GM04504 (cell line): ENCODE measurements at places on chromosomes 16 and 17.

- DNase-seq, result no peak
Observed at GRCh38 chr16:53456625-53457024, 22.4 kb downstream of the RBL2 start.

GRCh38 chr16:74740795-74741304 is 33.8 kb downstream of the FA2H start:
- DNase-seq, result no peak

DNA sequence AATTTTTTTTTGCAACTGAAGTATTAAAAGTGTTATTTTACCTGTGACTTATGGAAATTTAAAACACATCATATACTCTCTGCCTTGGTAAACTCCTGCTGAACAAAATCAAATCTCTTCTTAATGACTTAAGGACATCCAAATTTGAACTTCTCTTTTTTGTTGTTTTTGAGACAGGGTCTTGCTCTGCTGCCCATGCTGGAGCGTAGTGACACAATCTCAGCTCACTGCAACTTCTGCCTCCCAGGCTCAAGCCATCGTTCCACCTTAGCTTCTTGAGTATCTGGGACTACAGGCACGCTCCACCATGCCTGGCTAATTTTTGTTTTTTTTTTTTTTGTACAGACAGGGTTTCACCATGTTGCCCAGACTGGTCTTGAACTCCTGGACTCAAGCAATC is 56.1 kb downstream of the SKAP1 start:
- DNase-seq, result no peak

DNA sequence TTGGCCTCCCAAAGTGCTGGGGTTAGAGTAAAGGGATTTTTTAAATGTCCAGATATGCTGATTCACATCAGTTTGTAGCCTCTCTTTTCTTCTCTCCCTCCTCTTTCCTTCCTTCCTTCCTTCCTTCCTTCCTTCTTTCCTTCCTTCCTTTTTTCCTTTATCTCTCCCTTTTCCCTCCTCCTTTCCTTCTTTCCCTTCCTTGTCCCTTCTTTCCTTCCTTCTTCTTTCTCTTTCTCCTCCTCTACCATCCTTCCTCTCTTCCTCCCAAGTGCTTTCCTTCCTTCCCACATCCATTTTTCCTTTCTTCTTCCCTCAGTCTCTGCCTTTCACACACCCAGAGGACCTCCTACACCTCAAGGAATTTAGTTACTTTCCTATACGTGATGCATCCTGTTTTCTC is 671.8 kb downstream of the HS3ST4 start:
- DNase-seq, result no peak

- DNase-seq, result no peak
Observed at GRCh38 chr17:57035971-57036481, 49.0 kb upstream of the AKAP1 start.

DNA sequence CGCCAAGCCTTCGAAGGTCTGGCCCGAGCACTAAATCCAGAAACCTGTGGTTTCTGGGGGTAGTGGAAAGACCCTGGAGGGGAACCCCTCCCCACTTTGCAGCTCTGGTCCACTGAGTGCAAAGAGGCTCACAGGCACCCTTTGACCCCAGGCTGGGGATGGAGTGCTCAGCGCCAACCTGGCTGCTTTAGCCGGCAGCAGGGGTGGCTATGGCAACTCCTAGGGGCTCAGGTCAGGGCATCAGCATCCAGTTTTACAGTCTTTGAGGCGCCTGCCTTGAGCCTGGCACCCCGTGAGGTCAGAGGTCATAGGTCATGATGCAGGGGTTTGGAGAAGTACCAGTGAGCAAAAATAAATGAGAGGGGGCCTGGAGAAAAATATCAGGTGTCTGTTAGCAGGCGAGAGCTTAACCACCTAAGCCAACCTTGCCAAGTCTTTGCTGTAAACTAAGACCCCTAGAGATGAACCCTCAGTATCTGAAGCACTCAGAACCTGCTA is 17.9 kb downstream of the CA7 start:
- DNase-seq, result no peak

DNA sequence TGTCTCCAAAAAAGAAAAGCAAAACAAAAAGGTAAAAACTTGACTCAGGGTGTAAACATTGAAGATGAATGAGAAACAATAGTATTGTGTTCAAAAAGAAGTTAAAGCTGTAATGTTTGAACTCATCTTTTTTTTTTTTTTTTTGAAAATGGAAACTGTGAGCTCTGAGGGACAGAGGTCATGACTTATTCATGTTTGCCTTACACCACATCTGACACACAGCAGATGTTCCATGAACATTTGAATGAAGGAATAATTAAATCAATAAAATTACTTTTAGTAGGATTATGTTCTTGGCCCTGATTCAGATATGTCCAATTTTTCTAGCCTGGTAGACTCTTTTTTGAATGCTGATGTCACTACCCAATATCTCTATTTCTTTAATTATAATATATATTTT is 95.7 kb upstream of the MED13 start:
- DNase-seq, result no peak

DNA sequence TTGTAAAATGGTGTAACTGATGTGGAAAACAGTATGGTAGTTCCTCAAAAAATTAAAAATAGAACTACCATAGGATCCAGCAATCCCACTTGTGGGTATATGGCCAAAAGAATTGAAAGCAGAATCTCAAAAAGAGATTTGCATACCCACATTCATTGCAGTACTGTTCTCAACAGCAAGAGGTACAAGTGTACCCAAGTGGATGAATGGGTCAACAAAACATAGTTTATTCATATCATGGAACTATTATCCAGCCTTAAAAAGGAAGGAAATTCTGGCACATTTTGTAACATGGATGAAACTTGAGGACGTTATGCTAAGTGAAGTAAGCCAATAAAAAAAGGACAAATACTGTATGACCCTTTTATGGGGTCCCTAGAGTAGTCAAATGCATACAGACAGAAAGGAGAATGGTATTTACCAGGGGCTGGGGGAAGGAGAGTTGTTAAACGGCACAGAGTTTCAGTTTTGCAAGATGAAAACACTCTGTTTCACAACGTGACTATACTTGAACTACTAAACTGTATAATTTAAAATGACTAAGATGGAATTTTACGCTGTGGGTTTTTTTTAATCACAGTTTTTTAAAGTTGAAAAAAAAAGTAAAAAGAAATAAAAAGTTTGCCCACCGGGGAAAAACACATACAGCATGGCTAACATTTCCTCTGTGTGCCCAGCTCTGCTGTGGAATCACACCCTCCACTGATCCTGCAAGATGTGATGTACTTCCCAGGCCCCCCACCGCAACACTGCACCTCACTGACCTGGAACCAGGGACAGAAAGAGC is 6.1 kb downstream of the TVP23A start:
- no peak for DNase-seq

DNA sequence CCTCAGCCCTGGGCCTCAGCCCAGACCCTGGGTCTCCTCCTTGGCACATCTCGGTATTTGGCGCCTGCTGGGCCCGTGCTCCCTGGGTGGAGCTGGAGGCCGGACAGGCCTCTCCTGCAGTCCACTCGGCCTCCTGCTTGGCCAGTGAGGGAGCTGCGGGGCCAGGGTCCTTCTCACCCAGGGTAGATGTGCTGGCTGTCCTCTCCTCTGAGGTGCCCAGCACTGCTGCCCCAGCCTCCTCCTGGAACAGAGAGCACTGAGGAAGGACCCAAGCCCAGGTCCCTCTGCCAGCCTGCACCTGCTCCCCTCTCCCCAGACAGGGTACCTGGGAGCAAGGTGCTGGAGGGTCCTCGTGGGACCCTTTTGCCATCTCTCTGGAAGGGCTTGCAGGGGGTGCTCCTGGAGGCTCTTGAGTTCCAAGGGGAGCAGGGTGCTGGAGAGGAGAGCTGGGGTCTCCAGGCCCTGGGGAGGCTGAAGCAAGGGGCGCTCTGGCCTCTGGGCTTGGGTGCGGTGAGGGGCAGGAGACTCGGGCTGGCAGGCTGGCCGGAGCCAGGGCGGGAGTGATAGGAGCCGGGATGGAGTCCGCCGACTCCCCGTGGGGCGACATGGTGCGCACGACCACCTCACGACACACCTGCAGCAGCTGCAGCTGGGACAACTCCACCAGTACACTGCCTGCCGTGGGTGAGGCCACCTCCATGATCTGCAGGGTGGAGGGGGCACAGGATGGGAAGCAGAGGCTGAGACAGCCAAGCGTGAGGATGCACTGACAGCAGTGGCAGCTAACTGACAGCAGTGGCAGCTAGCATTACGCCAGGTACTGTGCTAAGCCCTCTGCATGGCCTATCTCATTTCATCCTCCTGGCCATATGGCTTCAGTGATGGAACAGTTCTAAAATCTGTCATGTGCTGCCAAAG is 17.8 kb downstream of the TSPOAP1 start:
- DNase-seq, result no peak

DNA sequence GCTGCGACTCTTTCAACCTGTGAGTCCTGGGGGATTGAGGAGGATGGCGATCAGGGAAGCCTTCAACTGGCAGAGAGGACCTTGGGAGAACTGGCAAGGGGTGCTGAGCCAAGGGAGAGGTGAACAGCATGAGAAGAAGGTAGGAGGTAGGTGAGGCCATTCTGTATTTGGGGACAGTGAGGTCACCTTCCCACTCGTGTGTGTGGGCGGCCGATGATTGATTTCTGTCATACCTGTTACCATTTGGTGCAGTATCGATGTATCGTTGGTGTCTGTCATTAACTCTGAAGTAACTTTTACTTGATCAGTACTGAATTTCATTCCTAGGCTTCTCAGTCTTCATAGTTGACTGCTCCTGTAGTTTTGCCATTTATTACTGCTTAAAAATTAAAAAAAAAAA is 3.8 kb downstream of the ARSG start:
- no peak for DNase-seq

GRCh38 chr17:17774009-17774881 is 62.5 kb downstream of the SREBF1 start:
- no peak for DNase-seq

- DNase-seq, result no peak
Observed at GRCh38 chr16:6726621-6727020, 606.0 kb upstream of the RBFOX1 start.

GRCh38 chr16:73268366-73268993 is 220.6 kb upstream of the ZFHX3 start:
- peak; percentile 3 for DNase-seq

GRCh38 chr16:83907111-83907510 is 8.2 kb downstream of the MLYCD start:
- DNase-seq, result no peak

DNA sequence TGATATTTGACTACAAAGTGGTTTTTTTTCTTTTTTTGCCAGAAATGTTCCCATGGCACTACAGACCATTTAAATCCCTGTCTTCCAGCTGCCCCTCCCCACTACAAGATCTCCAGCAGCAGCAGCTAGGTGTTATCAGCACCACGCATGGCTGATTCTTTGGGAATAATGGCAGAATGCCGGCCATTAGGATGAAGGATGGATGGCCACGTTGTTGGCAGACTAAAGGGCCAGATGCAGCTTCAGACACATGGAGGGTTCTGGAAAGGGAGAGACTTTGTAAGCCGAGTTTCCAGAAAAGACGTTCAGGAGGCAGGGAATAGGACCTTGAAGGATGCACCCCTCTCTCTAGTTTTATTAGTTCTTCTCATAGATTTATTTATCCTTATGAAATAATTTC is 10.3 kb upstream of the MED9 start:
- DNase-seq, result no peak

GRCh38 chr16:30139583-30140481 is 16.8 kb upstream of the MAPK3 start:
- no peak for DNase-seq

DNA sequence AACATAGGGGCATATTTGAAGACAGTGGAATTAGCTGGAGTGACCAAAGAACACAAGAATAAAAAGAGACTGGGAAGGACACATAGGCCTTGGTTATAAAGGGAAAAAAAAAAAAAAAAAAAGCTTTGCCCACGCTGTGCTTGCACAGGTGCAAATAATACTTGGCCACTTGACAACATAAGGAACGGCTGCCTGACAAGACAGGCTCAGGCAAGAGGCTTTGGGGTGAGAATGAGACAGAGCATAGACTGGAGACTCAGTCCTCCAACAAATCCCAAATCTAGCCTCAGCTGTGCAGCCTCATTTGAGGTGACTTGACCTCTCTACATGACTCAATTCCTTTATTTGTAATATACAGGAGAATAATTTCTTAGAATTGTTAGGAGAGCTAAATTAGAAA is 332.8 kb upstream of the DYNLRB2 start:
- DNase-seq, result no peak

GRCh38 chr17:28413804-28414203 is 7.8 kb upstream of the SLC46A1 start:
- DNase-seq, result no peak

- DNase-seq, result no peak
Observed at GRCh38 chr16:5257462-5257861, 159.9 kb upstream of the EEF2KMT start.

- DNase-seq, result no peak
Observed at GRCh38 chr16:11402051-11402744, 56.9 kb downstream of the RMI2 start.

GRCh38 chr16:87127061-87127765 is 190.0 kb downstream of the C16orf95 start:
- DNase-seq, result no peak
